Central memory CD8-positive, alpha-beta T cell (primary cell): ENCODE measurements at places on chromosomes 16 and 17.

- DNase-seq = peak; percentile 68
These were observed 15.1 kb downstream of the FAM117A start for GRCh38 chr17:49748791-49749190.

DNA sequence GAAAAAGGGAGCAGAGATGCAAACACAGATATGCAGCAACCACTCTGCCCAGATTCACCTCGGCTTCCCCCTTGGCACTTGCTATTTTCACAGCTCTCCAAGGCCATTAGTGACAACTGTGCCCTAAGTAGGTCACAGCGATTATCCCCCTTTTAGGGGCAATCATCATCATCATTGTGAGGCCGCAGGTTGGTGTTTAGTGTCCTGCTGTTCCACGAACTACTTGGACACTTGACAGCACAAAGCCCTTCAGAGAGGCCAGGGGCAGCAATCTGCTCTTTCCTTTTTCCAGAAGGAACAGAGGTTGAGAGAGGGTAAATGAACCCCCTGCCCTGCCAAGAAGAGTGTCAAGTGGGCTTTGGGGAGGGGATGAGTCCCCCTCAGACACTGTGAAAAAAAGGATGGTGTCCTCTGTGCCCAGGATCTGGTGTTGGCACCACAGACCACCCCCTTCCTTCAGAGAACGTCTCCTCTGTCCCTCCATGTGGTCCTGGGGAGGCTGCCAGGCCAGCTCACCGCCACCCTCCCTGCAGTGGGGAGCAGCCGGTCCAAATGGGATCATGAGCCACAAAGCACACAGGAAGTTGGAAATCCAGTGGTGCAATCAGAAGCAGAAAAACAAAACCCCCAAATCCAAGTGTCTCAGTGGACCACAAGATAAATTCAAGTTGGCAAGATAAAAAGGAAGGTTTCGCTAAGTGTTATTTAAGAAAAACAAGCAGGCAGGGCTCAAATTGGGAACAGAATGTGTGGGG lies 78.4 kb upstream of the MED9 start:
- no peak for DNase-seq

GRCh38 chr16:5015351-5015750 lies 18.4 kb downstream of the NAGPA start:
- no peak for DNase-seq

GRCh38 chr16:14015948-14016347 lies 55.2 kb upstream of the MRTFB start:
- no peak for DNase-seq

DNA sequence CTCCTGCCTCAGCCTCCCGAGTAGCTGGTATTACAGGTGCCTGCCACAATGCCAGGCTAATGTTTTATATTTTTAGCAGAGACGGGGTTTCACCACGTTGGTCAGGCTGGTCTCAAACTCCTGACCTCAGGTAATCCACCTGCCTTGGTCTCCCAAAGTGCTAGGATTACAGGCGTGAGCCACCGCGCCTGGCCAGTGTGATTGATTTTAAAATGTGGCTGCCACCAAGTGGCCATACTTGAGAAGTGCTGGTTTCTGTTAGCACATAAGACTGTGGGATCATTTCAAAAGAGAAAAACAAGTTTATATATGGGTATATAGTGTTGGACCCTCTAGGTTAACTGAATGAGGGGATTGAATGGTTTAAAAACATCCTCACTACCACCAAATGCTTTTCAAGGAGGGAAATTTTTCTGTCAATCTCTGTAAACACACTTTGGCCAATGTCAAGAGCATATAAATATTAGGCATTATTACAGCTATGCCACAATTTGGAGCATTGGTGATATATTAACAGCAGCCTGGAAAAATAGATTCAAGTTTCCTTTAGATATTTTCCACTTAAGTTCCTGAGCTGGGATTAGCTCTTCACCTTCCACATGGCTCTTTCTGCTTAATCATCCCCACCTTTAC lies 13.5 kb upstream of the DHRS13 start:
- no peak for DNase-seq

GRCh38 chr17:17780922-17781590 lies 55.7 kb downstream of the SREBF1 start:
- no peak for DNase-seq

DNA sequence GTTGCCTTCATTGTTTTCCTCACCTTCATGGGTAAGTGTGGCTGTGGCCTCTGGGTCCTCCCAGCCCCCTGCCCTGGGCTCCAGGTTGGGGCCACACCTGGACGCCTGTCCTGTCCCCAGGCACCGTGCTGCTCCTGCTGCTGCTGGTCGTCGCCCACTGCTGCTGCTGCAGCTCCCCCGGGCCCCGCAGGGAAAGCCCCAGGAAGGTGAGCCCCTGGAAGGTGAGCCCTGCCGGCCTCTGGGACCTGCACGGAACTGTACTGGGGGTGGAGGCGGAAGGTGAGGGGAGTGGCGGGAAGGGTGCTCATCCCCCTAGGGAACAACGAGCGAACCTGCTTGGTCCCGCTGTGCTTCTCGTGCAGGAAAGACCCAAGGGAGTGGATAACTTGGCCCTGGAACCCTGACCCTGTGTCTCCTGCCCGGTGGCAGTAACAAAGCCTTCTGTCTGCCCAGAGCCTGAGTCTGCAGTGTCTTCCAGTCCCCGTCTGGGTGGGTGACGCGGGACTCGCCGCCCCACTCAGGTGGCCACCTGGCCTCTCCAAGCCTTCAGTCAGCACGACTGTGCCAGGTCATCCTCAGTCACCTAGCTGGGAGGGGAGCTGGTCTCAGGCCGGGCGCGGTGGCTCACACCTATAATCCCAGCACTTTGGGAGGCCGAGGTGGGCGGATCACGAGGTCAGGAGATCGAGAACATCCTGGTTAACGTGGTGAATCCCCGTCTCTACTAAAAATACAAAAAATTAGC lies 831 bp downstream of the SMIM22 start:
- no peak for DNase-seq

DNA sequence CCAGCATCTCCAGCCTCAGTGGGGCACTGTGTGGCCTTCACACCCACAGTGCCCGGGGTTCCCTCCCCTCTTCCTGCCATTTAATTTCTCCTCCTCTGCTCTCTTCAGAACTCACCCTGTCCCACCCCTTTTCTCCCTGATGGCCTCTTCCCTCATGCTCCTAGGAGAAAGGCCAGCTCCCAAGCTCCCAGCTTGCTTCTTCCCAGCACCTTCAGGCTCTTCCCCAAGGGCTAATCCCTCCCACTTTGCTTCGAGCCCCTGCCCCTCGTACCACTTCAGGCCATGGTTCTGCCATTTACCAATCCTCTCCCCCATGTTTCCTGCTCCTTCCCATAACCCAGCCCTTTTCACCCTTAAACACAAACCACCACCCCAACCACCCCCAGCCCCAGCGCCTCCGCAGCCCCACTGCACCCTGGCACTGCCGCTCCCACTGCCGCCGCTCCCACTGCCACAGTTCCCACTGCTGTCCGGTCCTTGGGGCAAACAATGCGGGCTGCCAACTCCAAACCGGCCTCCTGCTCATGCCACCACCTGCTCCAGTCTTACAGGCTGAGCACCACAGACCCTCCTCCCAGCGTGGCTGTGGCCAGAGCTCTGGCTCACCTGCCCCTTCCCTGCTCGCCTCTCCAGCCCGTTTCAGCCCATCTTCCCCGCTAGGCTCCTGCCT lies 28.6 kb downstream of the ADAM11 start:
- DNase-seq = no peak

DNA sequence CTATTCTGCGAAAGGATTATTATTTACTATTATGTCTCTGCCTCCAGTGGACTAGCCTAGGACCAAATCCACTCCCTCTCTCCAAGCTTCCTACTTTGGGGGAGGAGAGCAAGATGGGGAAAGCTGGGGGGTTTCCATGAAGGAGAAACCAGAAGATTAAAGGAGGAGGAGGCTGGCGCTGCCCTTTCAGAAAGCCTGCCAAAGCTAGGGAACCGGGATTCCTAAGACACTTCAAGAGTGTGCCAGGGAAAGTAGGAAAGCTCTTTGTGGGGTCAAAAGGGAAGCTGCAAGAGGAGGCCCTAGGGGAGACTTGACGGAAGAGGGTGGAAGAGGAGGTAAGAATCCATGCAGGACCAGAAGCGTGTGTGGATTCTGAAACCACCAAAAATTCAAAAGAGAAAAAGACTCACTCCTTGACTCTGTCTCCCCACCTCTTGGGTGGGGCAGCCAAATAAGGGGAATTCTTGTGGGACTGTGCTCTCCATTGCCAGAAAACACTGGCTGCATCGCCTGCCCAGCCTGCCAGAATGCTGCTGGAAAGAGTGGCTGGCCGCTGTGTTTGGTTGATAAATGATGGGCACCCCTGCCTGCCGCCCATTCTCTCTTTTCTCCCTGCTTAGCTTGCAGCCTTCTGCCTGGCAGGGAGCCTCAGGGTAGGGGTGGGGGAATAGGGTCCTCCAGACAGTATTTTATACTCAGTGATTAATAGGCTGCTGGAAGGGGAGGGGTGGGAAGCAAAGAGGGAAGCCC lies 11.8 kb upstream of the KAT7 start:
- no peak for DNase-seq

GRCh38 chr16:30142672-30143346 lies 19.8 kb upstream of the MAPK3 start:
- no peak for DNase-seq

GRCh38 chr17:69434164-69434579 lies 19.7 kb downstream of the MAP2K6 start:
- DNase-seq = no peak

DNA sequence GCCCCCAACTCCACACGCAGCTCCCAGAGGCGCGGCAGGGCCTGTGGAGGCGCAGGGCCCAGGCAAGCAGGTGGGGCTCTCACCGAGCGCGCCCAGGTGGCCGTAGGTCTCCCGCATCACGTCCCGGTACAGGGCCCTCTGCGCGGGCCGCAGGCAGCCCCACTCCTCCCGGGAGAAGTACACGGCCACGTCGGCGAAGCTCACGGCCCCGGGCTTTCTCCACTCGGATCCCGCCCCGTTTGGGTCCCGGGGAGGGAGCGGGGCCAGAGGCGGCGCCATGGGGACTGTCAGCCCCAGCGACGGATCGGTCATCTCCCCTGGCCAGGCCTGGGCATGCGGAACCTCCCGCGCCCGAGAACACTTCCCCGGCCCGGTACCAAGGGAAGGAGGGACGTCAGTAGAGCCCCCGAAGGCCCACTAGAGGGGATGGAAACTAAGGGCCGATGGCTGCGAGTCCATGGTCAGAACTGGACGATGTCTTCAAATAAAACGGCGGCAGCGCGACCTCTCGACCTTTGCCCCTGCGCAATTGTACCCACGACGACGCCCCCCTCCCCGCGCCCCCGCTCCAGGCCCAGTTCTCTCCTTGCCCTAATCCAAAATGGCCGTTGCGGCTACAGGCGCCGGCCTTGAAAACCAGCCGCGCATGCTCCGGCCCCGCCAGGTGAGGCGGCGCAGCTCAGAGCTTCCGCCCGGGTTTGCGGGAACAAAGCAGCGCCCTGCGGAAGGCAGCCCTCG lies at the start of gene ZNF747:
Gene ZNF747 (minus strand): TSS at position 491 of the 738 bp plus-strand sequence. CDS start 179 bp downstream, at position 312.
- DNase-seq = peak; percentile 86

GRCh38 chr16:79484237-79484636 lies 116.3 kb downstream of the MAF start:
- no peak for DNase-seq

- DNase-seq = no peak
These were observed 19.6 kb downstream of the NME2 start for GRCh38 chr17:51185763-51186332.

DNA sequence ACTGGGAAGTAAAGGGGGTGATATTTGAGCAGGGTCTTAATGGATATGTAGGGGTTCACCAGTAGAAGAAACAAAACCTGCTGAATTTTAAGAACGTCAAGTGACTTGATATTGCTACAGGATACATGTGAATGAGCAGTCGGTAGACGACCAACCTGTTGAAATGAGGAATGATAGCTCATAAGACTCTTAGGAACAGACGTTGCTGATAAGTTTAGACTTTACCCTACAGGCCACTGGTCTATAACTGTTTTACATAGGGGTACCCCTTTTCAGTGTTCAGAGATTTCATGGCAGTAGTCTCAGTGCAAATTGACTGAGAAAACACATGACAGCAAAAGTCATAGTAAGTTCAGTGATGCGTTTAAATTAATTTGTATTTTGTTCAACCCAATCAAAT lies 45.9 kb downstream of the TMEM114 start:
- no peak for DNase-seq

- peak; percentile 71 for DNase-seq
These were observed 2.4 kb downstream of the CCL18 start for GRCh38 chr17:36066365-36066985.

DNA sequence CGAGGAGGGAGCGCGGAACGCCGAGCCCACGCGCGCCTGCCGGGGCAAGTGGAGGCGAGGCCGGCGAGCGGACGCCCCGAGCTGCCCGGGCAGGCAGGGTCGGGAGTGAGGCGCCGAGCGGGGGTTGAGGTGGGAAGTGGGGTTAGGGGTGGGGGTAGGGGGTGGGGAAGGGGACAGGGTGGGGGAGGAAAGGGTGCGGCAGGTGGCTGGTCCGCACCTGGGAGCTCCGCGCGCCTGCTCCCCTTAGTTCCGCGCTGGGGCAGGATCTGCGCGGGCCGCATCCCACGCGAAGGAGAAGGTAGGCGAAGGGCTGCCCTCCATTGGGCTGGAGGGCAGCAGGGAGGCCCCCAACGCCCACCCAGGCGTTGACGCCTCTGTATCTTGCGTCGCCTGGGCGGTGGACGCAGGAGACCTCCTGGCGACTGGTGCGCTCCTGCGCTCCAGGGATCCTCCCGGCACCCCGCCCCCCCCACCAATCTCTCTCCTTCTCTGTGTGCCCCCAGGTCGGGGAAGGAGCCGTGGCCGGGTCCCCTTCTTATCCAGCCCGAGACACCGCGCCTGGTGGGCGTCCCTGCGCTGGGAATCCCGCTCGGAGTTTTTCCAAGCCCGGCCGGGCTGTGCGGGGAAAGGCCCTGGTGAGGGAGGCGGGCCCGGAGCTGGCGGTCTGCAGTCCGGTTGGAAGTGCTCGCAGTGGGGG lies 51.3 kb upstream of the AMZ2 start:
- DNase-seq = no peak

GRCh38 chr16:89855986-89856385 lies 17.4 kb upstream of the TCF25 start:
- no peak for DNase-seq

- no peak for DNase-seq
These were observed 10.5 kb upstream of the MMP2 start for GRCh38 chr16:55468352-55468990.
